ENCODE measurements at places on chromosomes 6 and 20. TPM values are rescaled to one million over a fixed set of nuclear protein-coding genes. Genes with fewer than 3 reads are reported as not detected.

Gene GHRH
- not detected for total RNA-seq

- DNase-seq = no peak
Observed at GRCh38 chr6:53180678-53181077, 32.0 kb upstream of the GCM1 start.

DNA sequence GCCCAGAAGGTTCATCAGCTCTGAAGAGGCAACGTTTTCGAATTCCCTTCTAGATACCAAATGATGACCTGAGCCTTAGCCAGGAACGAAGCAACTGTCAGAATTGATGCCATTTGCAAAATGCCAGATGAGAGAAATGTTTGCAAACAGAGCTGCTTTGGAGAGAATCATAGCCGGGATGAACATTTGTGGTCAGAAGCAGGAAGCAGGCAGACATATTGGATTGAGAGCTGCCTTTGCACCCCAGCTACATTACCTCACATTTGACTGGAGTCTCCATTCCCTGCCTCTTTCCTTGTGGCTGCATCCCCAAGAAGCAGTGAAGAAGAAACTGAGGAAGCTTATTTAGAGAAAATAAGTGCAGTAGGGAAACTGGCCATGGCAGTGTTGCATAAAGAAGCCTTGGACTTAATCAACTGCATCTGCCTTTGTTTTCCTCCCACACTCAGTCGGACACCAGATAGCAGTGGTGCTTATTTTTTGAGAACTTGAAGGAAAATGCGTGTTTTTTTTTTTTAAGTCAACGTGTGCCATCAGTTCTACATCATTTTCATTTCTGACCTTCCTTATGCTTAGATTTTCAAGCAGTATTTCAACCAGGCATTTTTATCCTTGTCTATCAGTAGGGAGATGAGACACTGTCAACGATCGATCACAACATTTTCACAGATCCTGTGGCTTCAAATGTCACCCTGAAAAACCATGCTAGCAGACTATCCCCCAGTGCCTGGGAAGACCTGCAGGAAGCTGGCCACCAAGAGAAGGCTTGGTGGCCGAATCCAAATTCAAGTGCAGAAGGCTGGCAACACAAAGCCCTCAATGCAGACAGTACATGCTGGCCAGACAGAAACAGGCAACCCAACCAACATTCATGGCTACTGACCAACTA lies 541.2 kb upstream of the JARID2 start:
- no peak for DNase-seq

- no peak for DNase-seq
Observed at GRCh38 chr6:33638556-33638955, 17.4 kb downstream of the ITPR3 start.

DNA sequence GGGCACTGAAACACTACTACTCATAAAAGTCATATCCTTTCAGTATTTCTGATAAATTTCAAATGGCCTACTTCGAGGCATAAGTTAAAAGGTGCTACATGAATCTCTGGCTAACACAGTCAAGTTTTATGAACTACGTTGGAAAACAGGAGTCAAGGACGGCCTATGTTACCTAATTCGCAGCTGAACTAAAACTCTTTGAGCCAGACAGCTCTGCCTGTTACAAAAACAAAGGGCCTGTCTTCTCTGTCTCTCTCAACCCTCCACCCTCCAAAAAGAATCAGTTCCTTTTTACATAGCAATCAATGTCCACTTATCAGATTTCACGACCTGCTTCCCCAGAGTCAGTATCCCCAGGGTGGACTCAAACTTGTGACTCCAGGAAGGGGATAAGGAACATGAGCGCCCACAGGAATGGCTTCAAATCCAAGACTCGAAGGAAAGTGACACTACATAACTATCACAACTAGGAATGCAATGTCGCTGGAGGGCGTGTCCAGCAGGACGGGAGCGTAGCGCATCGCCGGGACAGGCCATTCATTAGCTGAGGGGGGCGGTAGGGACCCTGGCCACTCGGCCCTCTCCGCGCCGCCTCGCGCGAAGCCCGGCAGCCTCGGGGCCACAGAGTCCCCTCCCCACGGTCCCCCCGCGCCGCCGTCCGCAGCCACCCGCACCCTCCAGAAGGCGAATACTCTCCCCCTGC lies 591 bp downstream of the IBTK start:
- no peak for DNase-seq

- no peak for DNase-seq
Observed at GRCh38 chr6:154169193-154169847, 130.3 kb downstream of the OPRM1 start.

DNA sequence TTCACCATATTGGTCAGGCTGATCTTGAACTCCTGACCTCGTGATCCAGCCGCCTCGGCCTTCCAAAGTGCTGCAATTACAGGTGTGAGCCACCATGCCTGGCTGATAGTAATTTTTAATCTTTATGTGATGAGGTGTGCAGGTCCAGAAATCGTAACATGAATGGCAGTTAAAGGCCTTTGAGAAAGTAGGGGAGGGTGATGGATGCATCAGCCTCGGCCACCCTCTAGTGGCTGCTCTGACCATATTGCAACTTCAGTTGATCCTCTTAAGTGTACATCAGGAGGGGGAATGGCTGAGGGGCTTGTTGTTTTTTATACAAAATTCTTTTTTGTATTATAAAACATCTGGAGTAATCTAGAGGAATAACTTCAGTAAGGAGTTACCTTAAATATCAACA lies 193.0 kb downstream of the ZFAND3 start:
- no peak for DNase-seq

GRCh38 chr20:59662161-59662560 lies 57.8 kb downstream of the PHACTR3 start:
- DNase-seq = no peak
